ENCODE measurements at places on chromosomes 4 and X.
A peak's percentile ranks its signal among the peaks of the same experiment; 100 is the strongest.

DNA sequence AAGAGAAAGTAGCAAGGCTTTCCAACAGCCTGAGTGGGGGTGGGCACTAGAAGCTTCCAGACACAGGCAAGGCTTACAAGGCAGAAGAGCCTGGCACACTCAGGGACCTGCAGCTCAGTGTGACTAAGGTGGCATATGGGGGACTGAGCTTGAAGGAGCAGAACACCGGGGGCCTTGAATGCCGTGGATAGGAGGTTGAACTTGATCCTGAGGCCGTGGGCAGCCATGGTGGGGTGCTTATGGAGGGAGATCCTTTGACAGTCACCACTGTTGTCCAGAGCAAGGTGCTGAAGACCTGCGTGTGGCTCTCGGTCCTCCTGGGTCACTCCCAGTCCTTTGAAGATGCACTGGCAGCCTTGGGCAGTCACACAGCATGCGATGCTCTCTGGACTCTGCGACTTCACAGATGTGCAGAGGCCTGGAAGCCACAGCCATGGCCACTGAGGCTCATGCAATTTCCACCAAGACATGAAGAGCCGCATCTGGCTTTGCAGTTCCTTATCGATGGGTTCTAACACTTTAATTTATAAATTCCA lies 18.3 kb downstream of the C4orf50 start:
- no peak for DNase-seq

DNA sequence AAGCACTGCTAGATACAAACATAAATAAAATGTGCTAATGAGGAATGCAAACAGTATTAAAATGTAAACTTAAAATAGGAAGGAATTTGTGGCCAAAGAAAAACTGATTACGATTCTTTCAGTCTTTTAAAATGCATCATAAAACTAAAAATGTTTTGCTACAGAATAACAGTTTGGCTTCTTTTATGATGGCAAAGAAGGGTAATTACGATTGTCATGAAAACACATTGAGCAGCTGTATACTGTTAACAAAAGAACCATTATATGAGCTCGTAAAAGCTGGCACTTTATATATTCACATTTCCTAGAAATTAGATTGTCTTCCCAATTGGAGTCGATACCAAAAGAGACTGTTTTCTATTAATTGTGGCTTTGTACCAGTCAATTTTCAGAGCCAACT lies 290.4 kb downstream of the NR3C2 start:
- DNase-seq = no peak

DNA sequence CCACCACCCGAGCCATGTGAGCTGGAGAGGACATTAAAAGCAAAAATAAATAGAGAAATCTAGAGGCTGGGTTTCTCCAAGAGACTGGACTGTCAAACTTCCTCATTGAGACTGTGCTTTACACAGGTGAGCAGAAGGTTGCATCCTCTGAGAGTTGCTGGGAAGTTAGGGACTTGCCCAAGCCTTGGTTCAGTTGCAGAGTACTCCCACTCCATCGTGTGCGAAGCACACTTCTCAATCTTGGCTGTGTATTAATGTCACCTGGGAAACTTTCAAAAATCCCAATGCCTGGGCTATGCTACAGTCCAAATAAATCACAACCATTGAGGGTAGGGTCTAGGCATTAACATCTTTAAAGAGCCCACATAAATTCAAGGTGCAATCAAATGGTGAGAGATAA lies 89.2 kb downstream of the ZNF330 start:
- DNase-seq = no peak

DNA sequence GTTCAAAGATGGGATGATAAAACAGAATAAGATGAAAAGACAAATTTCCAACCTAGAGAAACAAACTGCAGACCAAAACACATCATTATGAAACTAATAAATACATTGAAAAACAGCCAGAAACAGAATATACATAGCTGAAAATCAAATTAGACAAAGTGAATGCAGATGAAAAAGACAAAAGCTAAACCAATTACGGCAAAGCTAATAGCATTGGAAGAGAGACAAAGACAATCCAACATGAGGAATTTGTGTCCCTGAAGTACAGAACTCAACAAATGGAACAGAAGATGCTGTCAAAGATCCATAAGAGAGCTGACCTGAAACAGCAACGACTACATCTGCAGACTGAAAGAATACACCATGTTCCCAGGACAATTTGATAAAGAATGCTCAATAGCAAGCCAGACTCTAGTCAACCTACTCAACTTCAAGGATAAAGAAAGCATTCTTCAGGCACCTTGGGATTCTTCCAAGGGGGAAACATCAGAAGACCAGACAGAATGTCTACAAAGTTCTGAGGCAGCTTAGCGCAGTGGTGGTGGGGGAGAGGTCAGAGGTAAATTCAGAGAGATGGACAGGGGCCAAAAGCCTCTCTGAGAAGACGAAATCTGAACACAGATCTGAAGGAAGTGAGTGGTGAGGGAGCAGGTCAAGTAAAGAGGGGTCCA lies 27.4 kb upstream of the IRAK1 start:
- no peak for DNase-seq

GRCh38 chrX:17453788-17454187 lies 78.8 kb downstream of the NHS start:
- DNase-seq = no peak

- DNase-seq = peak; percentile 4
Observed at GRCh38 chr4:40986375-40986774, 228.0 kb downstream of the APBB2 start.

DNA sequence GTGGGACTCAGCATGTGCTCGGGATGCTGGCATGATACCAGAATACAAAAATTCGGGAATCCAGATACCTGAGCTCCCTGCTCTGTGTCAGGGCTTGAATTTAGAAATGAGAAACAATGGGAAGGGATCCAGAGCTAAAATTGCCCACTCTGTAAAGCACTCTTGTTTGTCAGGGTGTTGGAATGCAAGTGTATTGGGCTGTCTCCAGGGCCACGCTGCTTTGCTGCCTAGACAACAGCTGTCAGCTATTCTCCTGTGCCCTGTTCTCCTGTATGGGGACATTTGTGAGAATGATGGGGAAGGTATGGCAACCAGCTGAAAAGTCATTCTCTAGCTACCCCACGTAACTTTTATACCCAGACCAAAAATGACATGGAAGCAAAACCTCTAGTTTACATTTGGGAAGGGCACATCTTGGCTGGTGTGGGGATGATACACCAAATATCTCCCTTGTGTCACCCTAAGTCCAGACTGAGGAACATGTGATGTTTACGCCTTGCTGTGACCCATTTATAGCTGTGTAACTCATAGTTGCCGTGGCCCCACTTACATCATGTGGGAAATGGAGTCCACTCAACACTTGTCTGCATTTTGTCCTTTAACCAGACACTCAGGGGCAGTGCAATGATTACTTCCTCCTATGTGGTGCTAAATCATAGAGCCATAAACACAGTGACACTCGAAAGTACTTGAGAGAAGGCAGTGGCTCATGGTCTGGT lies 46.6 kb downstream of the SMPX start:
- no peak for DNase-seq

- DNase-seq = no peak
Observed at GRCh38 chrX:123188081-123188480, 4.0 kb downstream of the GRIA3 start.

DNA sequence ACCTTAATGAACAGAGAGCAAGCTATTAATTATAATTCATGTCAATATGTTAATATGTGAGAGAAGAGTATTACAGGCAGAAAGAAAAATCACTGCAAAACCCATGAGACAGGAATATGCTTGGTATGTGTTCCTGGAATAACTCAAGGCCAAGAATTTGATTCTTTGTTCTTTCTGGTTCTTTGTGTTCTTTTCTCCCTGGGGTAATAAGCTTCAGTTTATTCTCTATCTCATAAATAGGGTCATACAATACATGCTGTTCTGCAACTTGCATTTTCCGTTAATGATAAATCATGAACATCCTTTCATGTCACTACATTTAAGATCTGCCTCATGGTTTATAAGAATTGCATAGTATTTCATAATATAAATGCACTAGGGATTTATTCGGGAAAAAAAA lies 16.8 kb upstream of the THOC2 start:
- no peak for DNase-seq

DNA sequence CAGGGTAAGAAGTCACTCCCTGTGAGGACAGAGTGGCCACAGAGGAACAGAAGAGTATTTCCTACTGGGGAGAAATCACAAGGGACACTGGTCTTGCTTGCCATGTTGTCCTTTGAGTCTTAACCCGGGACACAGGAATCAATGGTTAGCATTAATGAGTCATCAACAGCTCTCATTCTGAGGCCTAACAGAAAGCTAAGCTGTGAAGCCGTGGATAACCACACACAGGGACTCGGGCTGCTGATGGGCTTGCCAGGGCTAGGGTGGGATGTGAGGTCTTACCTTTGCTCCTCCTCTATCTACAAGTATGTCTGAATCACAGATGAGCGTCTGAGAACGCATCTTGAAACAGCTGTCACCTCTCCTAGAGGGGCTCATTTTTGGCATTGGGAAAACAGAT lies 22.2 kb downstream of the HELT start:
- DNase-seq = no peak

DNA sequence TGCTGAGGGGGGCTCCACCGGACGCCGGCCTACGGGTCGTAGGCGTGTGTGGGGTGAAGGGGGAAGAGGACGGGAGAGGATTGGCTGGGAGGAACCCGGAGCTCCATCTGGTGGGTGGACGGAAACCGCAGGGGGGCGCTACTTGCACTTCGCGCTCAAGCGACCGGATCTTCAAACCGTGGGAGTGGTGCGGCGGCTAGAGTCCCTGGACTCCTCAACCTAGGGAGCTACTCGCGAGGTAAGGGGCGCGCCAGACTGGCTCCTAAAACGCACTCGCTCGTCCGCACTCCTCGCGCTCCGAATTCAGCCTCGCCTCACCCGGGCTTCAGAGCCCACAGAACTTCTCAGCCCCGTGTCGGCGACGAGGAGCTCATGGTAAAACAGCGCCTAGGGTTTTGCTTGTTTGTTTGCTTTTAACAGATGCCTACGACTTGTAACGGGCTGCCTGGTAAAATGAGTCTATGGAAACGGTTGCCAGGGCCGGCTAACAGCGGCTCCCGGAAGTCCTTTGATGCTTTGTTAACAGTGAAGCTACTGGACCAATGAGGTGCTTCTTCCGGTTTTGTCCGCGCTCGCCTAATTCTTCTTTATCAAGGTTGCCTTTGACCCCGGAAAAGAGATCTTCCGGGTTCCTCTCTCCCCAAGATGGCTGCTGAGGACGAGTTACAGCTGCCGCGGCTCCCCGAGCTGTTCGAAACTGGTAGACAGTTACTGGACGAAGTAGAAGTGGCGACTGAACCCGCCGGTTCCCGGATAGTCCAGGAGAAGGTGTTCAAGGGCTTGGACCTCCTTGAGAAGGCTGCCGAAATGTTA lies at the start of gene IGBP1:
Gene IGBP1 (plus strand): TSS at position 145 of the 813 bp plus-strand sequence. CDS start 501 bp downstream, at position 646.
- DNase-seq = peak; percentile 95

DNA sequence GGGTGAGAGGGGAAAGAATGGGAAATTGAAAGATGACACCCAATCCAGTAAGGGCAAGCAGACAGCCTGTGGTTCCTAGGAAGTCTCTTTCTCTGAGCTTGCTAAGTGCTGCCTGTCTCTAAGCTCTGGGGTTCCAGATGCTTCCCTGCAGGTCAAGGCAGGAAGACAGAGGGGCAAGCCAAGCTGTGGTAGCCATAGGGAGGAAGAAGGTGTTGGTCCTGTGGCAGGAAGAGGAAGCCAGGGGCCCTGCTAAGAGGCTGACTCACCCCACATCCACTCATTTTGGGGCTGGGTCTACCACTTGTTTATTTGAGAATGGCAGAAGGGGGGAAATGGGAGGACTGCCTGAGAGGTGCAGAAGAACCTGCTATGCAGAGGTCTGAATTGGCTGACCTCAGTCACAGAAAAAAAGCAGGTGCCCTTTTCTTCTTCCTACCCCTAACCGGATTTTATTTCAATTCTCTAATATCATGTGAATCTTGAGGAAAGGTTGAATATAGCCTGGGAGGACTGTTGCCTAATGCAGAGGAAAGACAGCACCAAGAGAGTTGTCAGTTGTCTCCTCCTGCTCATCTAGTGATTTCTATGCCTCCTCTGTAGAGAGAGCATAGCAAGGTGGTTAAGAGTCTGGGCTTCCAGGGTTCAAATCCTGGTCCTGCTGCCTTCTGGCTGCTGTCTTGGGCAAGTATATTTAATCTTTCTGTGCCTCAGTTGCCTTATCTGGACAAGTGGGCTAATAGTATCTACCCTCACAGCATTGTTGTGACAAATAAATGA lies 27.4 kb downstream of the HOPX start:
- no peak for DNase-seq

DNA sequence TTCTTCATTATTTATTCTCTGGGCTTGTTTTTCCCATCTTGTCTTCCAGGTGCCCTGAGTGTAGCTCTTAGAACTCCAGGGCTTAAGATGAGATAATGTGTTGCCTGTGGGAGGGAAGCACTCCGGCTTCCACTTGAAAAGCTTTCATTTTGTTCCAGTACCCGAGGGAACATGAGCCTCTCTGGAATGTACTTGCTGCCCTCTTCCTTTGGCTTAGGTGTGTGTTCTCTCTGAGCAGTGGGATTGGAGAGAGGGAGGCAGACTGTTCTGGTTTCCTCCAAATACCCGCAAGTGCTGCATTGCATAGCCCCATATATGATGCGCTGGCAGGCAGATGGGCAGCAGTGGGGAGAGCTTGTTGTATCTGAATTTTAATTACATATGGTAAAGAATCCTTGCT lies 861 bp upstream of the DTHD1 start:
- no peak for DNase-seq

DNA sequence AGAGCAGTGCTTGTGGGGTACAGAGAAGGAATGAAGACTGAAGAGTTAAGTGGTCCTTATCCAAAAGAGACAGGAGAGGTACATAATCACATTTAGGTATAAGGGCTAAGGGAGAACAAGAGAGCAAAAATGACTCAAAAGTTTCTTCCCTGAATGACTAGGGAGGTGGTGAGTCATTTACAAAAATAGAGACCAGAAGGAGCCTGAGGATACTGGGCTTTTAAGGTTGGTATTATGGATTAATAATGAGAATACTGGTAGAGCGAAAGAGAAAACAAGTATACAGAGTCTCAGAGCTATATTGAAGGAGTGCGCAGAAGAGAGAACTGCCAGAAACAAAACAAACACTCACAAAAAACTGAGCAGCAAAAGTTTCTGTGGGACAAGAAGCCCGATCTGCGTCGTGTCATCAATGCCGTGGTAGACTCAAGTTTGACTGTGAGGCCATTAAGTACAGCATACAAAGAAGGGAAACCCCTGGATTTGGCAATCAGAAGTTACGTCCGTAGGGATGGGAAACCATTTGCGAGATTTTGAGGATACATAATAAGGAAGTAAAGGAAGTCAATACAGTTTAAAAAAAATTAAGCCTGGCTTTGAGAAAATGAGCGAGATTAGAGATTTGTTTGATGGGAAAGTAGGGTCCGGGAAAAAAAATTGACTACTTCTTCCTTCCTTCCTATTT lies 129.1 kb upstream of the STIM2 start:
- DNase-seq = no peak

GRCh38 chr4:176845636-176846035 lies 52.9 kb upstream of the VEGFC start:
- no peak for DNase-seq

- DNase-seq = no peak
Observed at GRCh38 chr4:158823461-158823873, 54.6 kb downstream of the FNIP2 start.

- no peak for DNase-seq
Observed at GRCh38 chr4:78621395-78621794, 69.8 kb downstream of the ANXA3 start.

All from cerebellar cortex (tissue), 1 donor.